Lung (tissue), 17 donors: ENCODE measurements at places on chromosomes 4 and X.

DNA sequence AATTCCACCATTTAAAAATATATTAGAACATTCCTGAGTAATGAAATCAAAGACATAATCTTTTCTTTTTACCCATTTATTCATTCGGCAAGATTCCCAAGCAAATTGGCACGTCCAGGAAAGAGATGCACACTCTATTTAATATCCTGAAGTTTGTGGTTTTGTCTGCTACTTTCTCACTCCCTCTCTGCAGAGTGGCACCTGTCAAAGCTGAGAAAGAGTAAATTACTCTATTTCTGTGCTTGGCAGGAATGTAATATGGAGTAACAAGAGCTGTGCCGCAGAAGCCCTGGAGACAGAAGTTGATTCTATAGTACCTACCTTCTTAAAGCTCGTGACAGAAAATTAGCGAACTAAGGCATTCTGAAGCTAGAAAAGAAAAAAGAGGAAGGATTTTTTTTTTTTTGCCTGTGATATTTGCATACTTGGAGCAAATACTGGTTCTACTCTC is 5.5 kb downstream of the GSTCD start:
- H3K27ac ChIP-seq, result no peak overlapping the region
- no peaks in the 10 kb centered on the region for H3K27me3 ChIP-seq
- peaks cover 2% of the 10 kb centered on the region for H3K36me3 ChIP-seq
- no peak overlapping the region for H3K4me3 ChIP-seq
- no peak for DNase-seq

DNA sequence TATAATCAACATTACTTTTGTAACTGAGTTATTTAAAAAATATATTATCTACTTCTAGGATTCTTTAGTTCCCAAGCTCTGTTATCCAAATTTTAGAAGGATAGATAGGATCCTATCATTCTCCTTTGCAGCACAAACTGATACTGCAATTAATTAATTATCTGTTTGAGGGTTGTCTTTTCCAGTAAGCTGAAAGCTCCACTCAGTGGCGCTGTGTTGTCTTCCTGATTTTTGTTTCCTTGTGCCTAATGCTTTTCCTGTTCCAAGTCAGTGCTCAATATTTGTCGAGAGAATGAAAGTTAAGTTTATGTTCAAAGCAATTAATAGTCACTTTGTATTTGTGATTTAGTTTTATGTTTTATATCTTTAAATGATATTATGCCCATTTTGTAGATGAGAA is 107.4 kb upstream of the ANK2 start:
- no peak overlapping the region for H3K4me3 ChIP-seq
- H3K36me3 ChIP-seq, result no peaks in the 10 kb centered on the region
- H3K27me3 ChIP-seq, result no peaks in the 10 kb centered on the region

DNA sequence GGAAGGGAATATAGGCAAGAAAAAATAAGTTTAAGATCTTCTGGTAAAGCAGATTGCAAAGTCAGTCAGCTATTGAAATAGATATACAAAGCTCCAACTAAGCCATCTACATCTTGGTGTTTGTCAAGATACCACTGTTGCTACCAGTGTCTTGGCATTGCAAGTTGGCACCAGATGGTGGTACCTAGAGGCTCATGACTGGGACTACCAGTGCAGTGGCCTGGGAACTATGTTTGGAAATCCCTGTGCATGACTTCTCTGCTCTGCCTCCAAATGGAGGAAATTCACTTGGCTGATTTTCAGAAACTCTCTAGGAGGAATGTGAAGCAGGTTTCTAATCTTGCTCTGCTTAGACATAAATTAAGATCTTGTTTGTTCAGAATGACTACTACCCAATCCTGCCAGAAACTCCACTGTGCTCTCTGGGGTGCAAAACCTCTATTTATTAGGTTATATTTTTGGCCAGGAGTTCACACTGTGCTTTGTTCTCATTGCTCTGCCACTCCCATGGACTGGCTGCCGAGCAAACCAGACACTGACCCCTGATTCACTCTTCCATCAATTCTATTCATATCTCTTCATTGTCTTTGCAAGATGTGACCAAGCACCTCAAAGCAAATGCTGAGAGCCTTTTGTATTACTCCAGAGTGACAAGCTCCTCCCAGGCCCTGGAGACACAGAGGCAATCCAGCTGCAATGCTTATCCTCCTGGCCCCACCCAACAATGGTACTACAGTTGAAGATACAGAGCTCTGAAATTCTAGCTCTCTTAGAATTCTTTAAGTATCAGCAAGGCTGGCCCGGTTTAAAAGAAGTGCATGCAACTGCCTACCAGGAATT is 272.3 kb upstream of the FGF16 start:
- DNase-seq, result no peak
- no peak overlapping the region for H3K27ac ChIP-seq

- peaks cover 28% of the 10 kb centered on the region for H3K4me1 ChIP-seq
- no peaks in the 10 kb centered on the region for H3K27me3 ChIP-seq
- no peaks in the 10 kb centered on the region for H3K36me3 ChIP-seq
- DNase-seq, result peak; percentile 75
- H3K4me3 ChIP-seq, result no peak overlapping the region
Measured at GRCh38 chr4:71239365-71239764, 99.5 kb upstream of the SLC4A4 start.

- peak overlapping the region; percentile 90 for H3K27ac ChIP-seq
- H3K27me3 ChIP-seq, result no peaks in the 10 kb centered on the region
- peak; percentile 16 for DNase-seq
Measured at GRCh38 chrX:30888526-30889146, 418 bp downstream of the TAB3 start.

GRCh38 chr4:107570952-107571351 is 149.1 kb downstream of the PAPSS1 start:
- no peak overlapping the region for H3K4me3 ChIP-seq
- no peak overlapping the region for H3K27ac ChIP-seq
- no peaks in the 10 kb centered on the region for H3K36me3 ChIP-seq
- no peaks in the 10 kb centered on the region for H3K4me1 ChIP-seq

DNA sequence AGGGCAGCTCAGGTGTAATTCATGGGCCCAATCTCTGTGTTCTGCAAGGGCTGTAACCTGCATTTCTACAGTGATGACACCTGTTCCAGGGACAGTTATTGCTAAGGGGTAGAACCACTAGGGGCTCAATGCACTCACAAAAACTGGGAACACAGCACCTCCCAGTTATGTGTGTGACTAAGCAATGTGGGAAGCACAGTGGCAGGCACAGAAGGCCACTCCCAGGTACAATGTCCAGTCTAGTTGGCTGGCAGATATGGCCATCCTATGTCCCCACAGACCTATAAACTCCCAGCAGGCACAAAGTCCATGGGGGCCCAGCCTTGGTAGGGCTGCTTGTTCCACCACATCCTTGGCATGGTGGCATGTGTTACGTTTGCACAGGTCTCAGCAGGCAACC is 25.7 kb downstream of the CXCL13 start:
- no peak overlapping the region for H3K27ac ChIP-seq
- no peaks in the 10 kb centered on the region for H3K36me3 ChIP-seq
- H3K27me3 ChIP-seq, result no peaks in the 10 kb centered on the region
- H3K4me3 ChIP-seq, result no peak overlapping the region
- H3K4me1 ChIP-seq, result no peaks in the 10 kb centered on the region

- no peaks in the 10 kb centered on the region for H3K27me3 ChIP-seq
- peaks cover 5% of the 10 kb centered on the region for H3K4me1 ChIP-seq
- no peak overlapping the region for H3K4me3 ChIP-seq
- H3K36me3 ChIP-seq, result no peaks in the 10 kb centered on the region
Measured at GRCh38 chr4:147787204-147787603, 55.3 kb downstream of the ARHGAP10 start.

- no peaks in the 10 kb centered on the region for H3K27me3 ChIP-seq
- peaks cover 9% of the 10 kb centered on the region for H3K4me1 ChIP-seq
- no peak overlapping the region for H3K27ac ChIP-seq
- no peak for DNase-seq
Measured at GRCh38 chr4:24856586-24856985, 56.3 kb downstream of the CCDC149 start.

GRCh38 chr4:119394826-119395225 is 72.9 kb upstream of the FABP2 start:
- no peak overlapping the region for H3K4me3 ChIP-seq
- no peaks in the 10 kb centered on the region for H3K36me3 ChIP-seq
- no peaks in the 10 kb centered on the region for H3K4me1 ChIP-seq
- DNase-seq, result no peak
- no peaks in the 10 kb centered on the region for H3K27me3 ChIP-seq

- H3K27me3 ChIP-seq, result no peaks in the 10 kb centered on the region
- DNase-seq, result no peak
- H3K27ac ChIP-seq, result no peak overlapping the region
- no peaks in the 10 kb centered on the region for H3K4me1 ChIP-seq
- no peaks in the 10 kb centered on the region for H3K36me3 ChIP-seq
Measured at GRCh38 chr4:142475663-142476062, 370.4 kb downstream of the INPP4B start.

DNA sequence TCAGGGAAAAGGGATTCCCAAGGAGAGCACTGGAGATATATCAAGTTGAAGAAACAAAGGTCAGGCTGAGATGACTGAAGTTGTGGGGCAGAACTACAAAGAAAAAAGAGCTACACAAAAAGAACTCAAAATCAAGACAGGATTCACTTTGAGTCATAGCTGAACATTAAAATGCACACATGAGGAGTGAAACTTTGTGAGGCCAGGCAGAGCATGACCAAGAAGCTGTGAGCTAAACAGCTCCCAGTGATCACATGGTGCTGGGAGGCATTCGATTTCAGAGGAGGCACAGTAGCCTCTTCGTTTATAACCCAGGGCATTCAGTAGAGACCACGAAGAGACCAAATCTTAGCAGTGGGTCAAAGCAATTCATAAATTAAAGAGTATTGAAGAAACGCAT is 145.3 kb downstream of the ATRX start:
- no peak overlapping the region for H3K4me3 ChIP-seq
- no peaks in the 10 kb centered on the region for H3K4me1 ChIP-seq
- no peak overlapping the region for H3K27ac ChIP-seq
- no peak for DNase-seq
- peaks cover 18% of the 10 kb centered on the region for H3K36me3 ChIP-seq

DNA sequence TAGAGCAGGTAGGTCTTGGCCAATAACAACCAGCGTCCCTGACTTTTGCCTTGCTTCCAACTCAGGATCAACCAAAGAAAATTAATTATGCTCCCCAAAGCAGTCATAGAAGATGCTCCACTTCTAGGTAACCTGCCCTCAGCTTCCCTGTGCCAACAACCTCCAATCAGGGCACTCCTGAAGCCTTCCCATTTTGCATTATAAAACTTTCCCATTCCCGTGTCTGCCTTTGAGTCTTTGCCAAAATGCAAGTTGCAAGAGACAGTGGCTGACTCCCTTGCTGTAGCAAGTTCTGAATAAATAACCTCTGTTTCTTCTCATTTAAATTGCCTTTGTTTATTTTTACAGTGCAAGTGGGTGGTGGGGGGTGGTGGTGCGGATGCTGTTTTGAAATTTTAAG is 418.0 kb downstream of the PACRGL start:
- no peak for DNase-seq
- no peaks in the 10 kb centered on the region for H3K4me1 ChIP-seq
- no peaks in the 10 kb centered on the region for H3K27me3 ChIP-seq
- H3K36me3 ChIP-seq, result no peaks in the 10 kb centered on the region

- no peaks in the 10 kb centered on the region for H3K27me3 ChIP-seq
- no peak for DNase-seq
- no peaks in the 10 kb centered on the region for H3K4me1 ChIP-seq
- H3K4me3 ChIP-seq, result no peak overlapping the region
Measured at GRCh38 chr4:170306208-170306607, 216.5 kb upstream of the AADAT start.

- no peaks in the 10 kb centered on the region for H3K36me3 ChIP-seq
- H3K27ac ChIP-seq, result no peak overlapping the region
- no peak for DNase-seq
- no peaks in the 10 kb centered on the region for H3K4me1 ChIP-seq
- H3K4me3 ChIP-seq, result no peak overlapping the region
- no peaks in the 10 kb centered on the region for H3K27me3 ChIP-seq
Measured at GRCh38 chrX:119374736-119375135, 24.4 kb upstream of the SLC25A43 start.

DNA sequence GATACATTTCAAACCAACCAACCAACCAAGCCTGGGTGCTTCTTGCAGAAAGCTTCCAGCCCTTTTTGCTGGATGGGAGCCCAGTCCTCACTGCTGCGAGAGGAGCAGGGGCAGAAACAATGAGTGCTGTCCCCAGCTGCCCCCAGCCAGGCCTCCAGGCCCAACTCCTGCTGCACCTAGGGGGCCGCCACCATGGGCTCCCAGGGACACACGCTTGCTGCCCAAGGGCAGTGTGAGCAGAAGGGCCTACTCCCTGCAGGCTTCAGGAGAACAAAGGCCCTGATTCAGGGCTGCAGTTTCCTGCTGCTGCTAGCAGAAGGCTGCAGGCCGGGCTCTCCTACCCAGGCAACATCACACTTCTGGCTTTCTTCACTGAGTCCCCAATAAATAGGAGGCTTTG is 37.7 kb upstream of the ENPP6 start:
- DNase-seq, result peak; percentile 29
- no peak overlapping the region for H3K27ac ChIP-seq
- no peaks in the 10 kb centered on the region for H3K36me3 ChIP-seq
- peaks cover 2% of the 10 kb centered on the region for H3K4me1 ChIP-seq
- no peaks in the 10 kb centered on the region for H3K27me3 ChIP-seq

DNA sequence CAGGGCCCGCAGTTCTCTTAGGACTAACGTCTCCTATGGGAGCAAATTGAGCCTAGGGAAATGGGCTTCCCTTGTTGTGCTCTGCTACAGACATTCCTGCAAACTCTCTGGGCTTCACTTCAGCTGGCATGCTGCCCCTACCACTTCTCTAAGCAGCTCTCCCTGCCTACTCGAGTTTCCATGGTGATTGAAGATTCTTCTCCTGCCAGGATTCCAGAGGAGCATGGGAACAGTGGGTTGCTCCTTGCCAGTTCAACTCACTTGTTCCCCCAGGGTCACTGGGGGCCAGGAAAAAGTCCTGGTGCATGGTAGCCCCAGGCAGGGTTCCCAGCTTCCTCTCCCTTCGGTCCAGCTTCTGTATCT is 21.1 kb upstream of the WDR17 start:
- no peak overlapping the region for H3K4me3 ChIP-seq
- H3K27me3 ChIP-seq, result no peaks in the 10 kb centered on the region
- H3K36me3 ChIP-seq, result no peaks in the 10 kb centered on the region
- no peaks in the 10 kb centered on the region for H3K4me1 ChIP-seq

GRCh38 chr4:108980455-108981239 is 217.8 kb upstream of the ETNPPL start:
- H3K36me3 ChIP-seq, result no peaks in the 10 kb centered on the region
- DNase-seq, result no peak
- no peak overlapping the region for H3K27ac ChIP-seq

- no peaks in the 10 kb centered on the region for H3K27me3 ChIP-seq
- H3K4me1 ChIP-seq, result peaks cover 6% of the 10 kb centered on the region
- no peaks in the 10 kb centered on the region for H3K36me3 ChIP-seq
- no peak overlapping the region for H3K27ac ChIP-seq
- peak; percentile 84 for DNase-seq
- H3K4me3 ChIP-seq, result no peak overlapping the region
Measured at GRCh38 chr4:169351872-169352271, 81.1 kb upstream of the SH3RF1 start.

- H3K27me3 ChIP-seq, result peaks cover 2% of the 10 kb centered on the region
- no peak for DNase-seq
- no peaks in the 10 kb centered on the region for H3K36me3 ChIP-seq
- H3K4me3 ChIP-seq, result no peak overlapping the region
- H3K27ac ChIP-seq, result no peak overlapping the region
Measured at GRCh38 chrX:128897621-128898020, 625.7 kb downstream of the SMARCA1 start.

- H3K36me3 ChIP-seq, result no peaks in the 10 kb centered on the region
- DNase-seq, result no peak
- H3K4me3 ChIP-seq, result no peak overlapping the region
- no peaks in the 10 kb centered on the region for H3K4me1 ChIP-seq
- no peaks in the 10 kb centered on the region for H3K27me3 ChIP-seq
Measured at GRCh38 chr4:124044867-124045266, 648.3 kb downstream of the SPRY1 start.
